HuH-7 (cell line): ENCODE measurements at places on chromosomes 6 and 20.

- no peak for DNase-seq
Observed at GRCh38 chr20:50826121-50826520, 31.3 kb downstream of the BCAS4 start.

GRCh38 chr6:138160329-138161087 is 1.2 kb upstream of the ARFGEF3 start:
- peak; percentile 17 for DNase-seq

DNA sequence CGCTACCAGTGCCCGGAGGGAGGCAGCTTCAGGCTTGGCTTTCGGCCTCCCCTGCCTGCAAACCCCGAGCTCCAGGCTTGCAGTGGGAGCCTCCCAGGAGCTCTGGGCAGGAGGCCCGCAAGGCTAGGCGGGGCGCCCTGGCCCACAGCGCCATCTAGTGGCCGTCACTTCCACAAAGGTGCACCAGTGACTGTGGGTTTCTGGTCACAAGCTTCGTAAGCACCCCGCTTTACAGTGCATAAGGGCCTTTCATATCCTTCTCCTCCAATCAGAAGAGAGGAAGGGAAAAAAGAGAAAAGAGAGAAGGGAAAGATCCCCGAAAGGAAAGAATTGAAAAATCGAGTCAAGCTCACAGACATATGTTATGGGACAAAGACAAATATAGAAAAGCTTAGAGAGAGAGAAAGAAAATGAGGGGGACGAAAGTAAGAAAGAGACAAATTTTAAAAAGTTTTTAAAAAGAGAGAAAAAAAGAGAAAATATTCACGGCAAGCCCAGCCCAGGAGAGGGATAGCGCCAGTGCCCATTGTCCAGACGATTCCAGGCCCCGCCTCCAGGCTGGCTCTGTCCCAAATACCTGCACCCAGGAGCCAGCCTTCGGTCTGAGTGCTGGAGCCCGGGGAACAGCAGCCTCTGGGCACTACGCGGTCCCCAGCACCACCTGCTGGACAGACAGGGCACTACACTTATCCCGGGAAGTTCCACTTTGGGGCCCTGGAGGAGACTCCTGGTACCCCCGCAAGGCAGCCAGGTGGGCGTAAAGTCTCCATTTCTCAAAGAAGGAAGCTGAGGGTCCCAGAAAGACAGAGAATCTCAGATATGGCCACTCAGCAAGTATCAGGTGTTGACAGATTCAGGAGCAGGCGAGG is 207.1 kb downstream of the PREX1 start:
- DNase-seq, result peak; percentile 97

DNA sequence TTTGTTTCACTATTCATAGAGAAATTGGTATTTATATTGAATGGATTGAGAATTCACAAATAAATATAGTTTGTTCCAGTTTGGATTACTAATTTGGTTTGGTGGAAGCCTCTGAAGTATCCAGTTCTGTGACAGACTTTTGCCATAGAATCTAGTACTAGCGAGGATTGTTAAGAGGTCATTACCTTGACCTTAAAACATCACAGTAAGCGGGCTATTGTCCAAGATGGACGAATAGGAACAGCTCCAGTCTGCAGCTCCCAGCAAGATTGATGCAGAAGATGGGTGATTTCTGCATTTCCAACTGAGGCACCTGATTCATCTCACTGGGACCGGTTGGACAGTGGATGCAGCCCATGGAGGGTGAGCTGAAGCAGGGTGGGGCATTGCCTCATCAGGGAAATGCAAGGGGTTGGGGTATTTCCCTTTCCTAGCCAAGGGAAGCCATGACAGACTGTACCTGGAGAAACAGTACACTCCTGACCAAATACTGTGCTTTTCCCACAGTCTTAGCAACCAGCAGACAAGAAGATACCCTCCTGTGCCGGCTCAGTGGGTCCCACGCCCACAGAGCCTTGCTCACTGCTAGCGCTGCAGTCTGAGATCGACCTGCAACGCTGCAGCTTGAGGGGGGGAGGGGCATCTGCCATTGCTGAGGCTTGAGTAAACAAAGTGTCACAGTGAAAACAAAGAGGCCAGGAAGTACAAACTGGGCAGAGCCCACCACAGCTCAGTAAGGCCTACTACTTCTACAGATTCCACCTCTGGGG is 66.4 kb upstream of the NEDD9 start:
- no peak for DNase-seq

DNA sequence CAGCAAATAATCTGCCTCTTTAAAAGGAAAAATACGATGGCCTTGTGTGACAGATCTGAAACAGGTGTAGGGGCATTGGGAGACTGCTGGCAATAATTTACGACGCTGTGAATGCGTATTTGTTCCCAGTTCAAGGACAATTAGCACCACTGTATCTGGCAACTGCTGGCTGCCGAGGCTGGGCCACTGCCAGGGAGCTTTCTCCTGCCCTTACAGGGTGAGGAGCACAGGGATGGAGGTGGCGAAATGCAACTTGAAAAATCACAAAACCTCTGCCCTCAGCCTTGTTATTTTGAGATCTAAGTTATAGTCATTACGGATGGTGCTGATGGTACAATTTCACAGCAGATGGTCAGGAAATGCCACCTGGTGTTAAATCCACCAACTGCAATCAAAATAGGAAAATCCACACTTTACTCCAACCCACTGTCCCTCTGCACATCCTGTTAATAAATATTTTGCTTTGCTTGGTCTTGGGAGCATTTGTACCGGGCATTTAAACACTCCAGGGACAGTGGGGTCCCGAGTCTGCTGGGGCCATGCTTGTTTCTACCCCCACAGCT is 6.4 kb downstream of the MYLK4 start:
- no peak for DNase-seq

DNA sequence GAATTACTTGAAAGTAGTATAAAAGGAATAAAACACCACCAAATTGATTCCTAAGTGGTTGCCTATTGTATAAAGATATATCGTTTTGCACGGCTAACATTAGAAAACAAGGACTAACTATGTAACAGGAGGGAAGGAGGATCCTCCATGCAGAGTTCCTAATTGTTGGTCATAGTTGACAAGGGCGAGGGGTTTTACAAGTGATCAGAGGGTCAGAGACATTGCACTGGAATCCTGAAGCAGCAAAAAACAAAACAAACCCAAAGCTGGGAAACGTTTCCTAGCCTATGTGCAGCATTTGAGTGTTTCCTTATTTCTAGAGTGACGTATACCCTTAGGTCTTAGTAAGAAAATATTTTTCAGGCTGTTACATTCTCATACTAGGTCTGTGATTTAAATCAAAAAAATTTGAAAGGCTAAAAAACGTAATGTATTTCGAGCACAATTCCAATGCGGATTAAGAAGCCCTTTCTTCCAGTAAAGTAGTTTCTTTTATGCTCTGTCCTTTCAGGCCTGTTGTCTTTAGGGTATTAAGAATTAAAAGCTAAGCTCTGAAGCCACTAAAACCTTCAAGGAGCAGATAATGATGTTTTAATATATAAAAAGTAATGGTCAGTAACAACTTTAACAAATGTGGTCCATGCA is 373.8 kb upstream of the MMS22L start:
- no peak for DNase-seq

- DNase-seq, result no peak
Observed at GRCh38 chr20:38209054-38209675, 44.1 kb upstream of the TGM2 start.
